ENCODE measurements at places on chromosomes 4 and X.

DNA sequence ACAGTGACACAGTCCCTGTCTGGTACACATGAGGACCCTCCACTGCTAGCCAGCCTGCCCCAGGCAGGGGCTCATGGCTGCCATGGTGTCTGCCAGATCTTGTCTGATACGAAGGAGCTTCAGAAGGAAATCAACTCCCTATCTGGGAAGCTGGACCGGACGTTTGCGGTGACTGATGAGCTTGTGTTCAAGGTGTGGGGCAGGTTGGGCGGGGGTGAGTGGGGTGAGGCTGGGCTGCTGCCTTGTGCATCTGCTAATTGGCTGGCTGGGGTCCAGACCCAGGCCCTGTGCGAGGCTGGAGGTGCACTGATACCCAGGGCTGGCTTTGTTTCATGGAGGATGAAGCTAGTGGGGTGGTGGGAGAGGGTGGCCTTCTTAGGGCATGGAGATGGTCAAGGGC, 13.8 kb downstream of the CCDC22 start:
- no peak for DNase-seq

DNA sequence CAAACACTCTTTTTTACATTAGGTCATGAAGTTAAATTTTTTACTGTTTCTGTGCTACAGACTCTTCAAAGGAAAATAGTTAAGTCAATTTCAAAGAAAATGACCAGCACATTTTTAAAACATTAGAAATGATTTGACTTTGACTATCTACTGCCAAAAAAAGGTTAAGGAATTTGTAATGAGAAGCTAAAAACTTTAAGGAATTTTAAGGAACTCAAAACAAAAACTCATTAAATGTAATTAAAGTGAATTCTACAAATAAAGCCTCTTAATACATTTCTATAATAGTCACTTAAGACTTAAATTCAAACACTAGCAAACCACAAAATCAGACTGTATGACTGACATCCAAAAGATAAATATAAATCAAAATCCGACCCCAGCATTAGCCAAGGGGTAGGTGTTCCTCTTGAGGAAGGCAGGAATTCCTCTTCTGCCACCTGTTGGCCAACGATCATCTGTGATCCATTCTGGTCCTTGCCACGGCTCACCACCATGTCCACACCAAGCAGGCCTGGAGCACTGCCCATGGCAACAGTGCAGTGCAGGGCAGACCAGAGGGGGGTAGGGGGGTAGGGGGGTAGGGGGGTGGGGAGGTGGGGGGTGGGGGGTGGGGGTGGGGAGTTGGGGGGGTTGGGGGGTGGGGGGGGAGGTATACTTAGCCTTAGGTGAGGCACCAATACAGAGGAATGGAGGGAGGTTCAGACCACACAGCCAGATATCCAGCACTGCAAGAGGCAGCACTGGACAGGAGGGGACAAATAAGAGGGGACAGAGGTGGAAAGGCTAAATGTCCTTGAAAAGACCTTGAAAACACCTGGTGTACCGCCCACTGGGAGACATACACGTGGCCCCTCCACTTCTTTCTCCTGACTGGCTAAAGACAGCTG, 287.4 kb downstream of the CHIC1 start:
- DNase-seq, result no peak

- no peak for DNase-seq
Observed at GRCh38 chr4:36207831-36208520, 36.3 kb downstream of the ARAP2 start.

- no peak for DNase-seq
Observed at GRCh38 chrX:47206316-47206715, 12.2 kb upstream of the CDK16 start.

DNA sequence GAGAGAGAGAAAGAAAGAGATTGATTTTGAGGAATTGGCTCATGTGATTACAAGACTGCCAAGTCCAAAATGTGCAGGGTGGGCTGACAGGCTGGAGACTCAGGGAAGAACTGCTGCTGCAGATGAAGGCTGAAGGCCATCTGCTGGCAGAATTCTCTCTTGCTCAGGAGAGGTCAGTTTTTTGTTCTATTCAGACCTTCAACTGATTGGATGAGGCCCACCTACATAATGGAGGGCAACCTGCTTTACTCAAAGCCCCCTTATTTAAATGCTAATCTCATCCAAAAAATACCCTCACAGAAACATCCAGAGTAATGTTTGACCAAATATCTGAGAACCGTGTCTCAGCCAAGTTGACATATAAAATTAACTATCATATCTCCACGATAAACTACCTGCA, 38.2 kb upstream of the MAMLD1 start:
- no peak for DNase-seq

- no peak for DNase-seq
Observed at GRCh38 chr4:37661772-37662171, 24.4 kb downstream of the RELL1 start.

- DNase-seq, result peak; percentile 94
Observed at GRCh38 chr4:127965062-127965802, at the start of the genes ABHD18 and MFSD8. Gene ABHD18 (plus strand): TSS chr4:127965406. CDS start chr4:127982956, 17,550 bp downstream. Gene MFSD8 (minus strand): TSS chr4:127965173. CDS start chr4:127965133, 40 bp downstream.

DNA sequence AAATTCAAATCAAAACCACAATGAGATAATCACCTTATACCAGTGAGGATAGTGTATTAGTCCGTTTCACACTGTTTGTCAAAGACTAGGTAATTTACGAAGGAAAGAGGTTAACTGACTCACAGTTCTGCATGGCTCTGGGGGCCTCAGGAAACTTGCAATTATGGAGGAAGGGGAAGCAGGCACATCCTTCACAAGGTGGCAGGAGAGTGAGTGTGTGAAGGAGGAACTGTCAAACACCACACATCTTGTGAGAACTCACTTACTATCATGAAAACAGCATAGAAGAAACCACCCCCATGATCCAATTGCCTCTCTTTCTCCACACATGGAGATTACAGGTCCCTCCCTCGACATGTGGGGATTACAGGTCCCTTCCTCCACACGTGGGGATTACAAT, 54.7 kb upstream of the TRPC5 start:
- DNase-seq, result no peak

DNA sequence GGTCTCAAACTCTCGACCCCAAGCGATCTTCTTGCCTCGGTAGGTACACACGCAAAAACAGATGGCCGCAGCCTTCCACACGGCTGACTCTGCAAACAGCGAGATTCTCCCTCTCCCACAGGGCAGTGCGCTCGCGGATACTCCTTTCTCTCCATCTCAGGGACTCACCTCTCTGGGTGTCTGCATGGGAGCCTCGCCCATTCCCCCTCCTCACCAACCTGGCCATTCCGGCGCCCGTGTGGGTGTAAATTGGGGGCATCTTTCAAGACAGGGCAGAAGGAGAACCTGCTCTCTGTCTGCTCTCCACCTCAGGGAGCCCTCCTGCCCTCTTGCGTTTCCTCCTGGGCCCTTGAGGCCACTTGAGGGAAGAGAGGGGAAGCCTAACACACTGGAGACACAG, 4.4 kb downstream of the CTAG2 start:
- no peak for DNase-seq

DNA sequence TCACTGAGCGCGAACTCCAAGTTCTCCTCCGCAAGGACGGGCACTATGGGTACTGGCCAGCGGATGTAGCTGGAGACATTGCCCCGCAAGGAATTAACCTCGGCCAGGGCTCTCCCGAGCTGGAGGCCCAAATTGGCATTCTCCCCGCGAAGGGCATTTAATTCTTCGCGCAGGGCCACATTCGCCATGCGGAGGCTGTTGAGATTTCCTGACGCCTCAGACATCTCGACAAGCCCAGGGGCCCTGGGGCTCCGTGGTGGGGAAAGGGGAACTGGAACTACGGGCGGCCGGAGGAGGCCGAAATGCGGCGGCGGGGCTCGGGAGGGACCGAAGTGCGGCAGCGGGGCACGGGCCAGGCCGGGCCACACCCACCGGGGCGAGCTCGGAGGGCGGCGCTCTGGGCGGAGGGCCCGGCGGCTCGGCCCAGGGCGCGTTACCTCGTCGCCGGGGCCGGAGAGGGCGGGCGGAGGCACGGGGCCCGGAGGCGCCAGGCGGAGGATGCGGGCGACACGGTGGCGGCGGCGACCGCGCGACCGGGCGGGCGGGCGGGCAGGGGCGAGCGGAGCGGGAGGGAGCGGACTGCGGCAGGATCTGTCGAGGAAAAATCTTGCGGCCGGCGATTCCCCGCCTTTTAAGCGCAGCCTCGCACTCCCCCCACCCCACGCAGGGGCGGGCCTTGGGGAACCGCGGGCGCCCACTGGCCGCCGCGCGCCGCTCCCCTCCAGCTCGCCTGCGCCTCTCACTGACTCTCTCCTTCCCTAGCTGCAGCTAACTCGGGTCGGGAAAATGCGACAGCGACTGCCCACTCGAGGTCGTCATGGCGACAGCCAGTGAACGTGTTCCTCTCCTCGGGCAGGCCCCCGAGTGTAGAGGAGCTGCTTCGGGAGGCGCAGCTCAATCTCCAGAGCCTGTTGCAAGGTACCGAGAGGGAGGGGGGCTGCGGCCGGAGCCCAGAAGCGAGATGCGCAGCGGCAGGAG, at the start of gene RTL5:
RTL5 (minus strand) TSS at position 599 of the 978 bp plus-strand sequence.
- DNase-seq, result peak; percentile 89

DNA sequence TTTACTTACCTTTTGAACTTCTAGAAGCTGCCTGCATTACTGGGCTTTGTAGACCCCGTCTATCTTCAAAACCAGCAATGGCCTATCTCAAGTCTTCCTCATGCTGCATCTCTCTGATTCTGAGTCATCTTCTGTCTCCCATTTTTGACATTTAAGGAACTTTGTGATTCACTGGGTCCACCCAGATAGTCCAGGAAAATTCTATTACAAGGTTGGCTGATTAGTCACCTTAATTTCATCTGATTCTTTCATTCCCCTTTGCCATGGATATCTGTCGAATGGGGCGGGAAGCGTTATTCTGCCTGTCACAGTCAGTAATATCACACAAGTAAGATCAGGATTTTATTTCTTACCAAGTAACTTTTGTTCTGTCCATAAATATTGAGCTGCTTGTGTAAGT, 618.0 kb downstream of the CCSER1 start:
- DNase-seq, result no peak

DNA sequence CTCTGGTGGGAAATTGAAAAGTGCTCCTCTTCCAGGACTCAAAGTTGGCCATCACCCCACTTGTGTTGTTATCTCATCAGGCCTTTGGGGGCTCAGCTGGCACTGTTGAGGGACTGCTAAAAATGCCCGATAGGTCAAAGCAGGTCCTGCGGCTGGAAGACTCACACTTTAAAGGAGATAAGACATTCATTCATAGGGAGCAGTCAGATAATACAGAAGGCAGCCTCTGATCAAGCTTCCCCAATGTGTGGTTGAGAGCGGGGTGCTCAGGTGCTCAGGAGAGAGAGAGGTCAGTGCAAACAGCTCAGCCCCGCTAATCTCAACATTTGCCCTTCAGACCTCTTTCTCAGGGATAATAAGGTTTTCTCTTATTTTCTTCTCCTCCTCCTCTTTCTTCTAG, 70.3 kb downstream of the TMEM154 start:
- no peak for DNase-seq

DNA sequence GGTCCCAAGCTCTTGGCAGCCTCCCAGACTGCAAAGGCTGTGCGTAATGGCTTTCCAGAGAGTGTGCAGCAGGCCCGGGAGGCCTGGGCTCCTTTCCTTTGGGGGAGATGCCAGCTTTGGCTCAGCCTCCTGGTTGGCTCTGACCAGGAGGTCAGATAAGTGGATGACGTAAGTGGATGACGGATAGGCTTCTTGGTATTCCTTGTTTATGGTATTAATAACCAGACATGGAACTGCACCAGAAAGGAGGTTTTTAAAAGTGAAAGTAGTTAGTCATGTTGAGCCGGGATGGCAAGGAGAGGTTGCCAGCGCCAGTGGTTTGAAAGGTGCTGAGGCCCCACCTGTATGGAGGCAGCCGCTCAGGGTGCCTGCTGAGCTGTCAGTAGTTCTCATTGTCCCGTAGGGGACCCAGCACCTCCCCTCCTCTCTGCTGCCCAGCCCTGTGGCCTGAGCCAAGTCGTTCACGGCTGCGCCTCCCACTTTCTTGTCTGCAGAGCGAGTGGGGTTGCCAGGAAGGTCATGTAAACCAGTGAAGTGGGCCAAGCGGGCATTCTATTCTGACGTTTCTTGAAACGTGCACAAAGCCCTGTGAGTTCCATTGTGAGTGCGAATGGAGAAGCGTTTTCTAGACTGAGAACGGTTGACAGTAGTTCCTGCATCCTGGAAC, 28.7 kb upstream of the STOX2 start:
- peak; percentile 28 for DNase-seq

- no peak for DNase-seq
Observed at GRCh38 chr4:82599336-82599735, 37.5 kb upstream of the TMEM150C start.

GRCh38 chrX:65634732-65635131, 32.7 kb upstream of the MSN start:
- DNase-seq, result no peak

GRCh38 chrX:149937871-149938426, 342 bp downstream of the EOLA2 start:
- no peak for DNase-seq

Data from putamen (tissue), 1 donor.